ENCODE measurements at places on chromosomes 7 and 10.

DNA sequence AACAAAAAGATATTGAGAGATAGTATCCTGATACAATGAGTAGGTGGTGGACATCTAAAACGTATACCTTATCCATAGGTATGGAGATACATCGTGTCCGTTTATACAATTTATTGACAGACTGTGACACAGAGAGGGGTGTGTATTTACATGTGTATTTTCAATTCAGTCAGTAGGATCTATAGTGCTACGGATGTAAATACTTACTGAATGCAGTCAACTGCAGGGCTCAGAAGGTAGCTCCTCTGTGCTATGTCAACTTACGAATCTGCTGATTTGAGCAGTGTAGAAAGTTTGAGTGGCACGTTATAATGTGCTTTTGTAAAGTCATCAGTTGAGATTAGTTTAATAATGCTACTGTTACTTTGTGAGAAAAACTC, 626 bp downstream of the ZNF804B start:
- DNase-seq: no peak

DNA sequence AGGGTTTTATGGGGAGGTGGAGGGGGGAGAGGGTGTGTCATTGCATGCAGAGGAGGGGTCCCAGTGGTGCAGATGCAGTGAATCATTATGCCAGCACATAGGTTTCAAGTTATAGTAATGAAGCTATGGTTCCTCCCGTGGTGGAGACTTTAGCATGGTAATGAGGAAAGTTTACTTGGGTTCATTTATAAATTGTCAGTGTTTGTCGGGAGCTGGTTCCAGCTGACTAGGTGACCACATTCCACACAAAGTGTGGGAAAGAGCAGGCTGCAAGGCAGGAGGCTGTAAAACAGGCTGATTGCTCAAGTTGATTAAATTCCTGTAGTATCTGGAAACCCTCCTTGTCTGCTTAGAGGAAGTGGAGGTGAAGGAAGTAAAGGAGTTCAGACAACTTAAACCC, 78.9 kb downstream of the SRI start:
- DNase-seq: no peak

DNA sequence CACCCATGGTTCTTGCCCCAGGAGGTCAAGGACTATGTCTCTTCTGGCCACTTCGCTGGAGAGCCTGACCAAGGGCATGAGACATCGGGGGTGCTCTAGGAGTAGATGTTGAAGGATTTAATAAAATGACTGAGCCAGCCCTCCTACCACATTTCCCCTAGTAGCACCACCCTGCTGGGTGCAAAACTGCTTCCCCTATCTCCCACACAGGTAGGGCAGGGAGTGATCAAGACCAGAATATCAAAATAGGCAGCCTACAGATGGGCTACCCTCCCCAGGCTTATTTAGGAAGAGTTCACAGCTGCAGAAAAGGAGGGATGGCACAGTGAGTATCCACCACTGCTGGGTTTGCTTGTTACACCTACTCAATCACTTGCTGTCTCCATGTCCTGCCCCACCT, 103.9 kb downstream of the FGFR2 start:
- DNase-seq: no peak

GRCh38 chr10:100882671-100883311, 30.0 kb upstream of the SLF2 start:
- no peak for DNase-seq

GRCh38 chr10:128781637-128782036, 655.4 kb upstream of the MKI67 start:
- no peak for DNase-seq

- DNase-seq: peak; percentile 22
These were observed 785 bp downstream of the WDR86 start for GRCh38 chr7:151408839-151409666.

DNA sequence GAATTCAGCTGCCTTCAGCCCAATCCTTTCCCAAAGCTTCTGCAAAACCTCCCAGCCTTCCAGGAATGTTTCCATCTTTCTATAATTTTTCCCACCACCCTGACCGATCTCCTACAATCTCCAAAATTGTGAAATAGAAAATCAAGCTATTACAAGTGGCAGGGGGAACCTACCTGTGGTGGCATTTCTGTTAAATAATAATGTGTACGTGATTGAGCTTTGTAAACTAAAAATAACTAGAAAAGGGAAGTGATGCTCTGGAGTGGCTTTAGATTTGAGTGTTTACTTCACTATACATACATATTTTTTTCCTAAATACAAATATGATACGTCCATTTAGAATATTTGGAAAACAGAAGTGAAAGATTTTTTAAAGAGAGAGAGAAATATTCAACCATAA, 593.6 kb downstream of the GRM8 start:
- DNase-seq: no peak

GRCh38 chr7:67448271-67448670, 451.6 kb downstream of the TYW1 start:
- no peak for DNase-seq

- no peak for DNase-seq
These were observed 130.9 kb upstream of the ADAM12 start for GRCh38 chr10:126519185-126519584.

GRCh38 chr7:25665374-25665773, 437.1 kb upstream of the NPVF start:
- no peak for DNase-seq

GRCh38 chr7:88835147-88835728, 39.7 kb upstream of the TEX47 start:
- no peak for DNase-seq

DNA sequence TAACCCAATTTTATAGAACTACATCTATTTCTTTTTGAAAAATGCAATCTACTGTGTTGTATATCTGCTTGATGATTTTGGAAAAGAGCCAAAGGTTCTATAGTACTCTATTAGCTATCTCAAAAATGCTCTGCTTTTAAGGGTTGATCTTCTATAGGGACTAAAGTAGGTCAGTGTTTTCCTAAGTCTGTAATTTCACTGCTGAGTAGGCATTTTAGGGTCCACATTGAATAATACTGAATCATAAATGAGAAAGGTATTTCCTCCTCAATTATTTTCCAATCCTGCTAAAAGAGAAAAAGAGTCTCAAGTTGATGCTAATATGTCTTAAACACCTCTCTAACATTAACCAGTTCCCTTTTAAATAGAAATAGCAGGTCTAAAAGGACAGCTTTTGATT, 244.2 kb downstream of the LHFPL3 start:
- no peak for DNase-seq

- DNase-seq: no peak
These were observed 4.5 kb downstream of the TRIL start for GRCh38 chr7:28953633-28954032.

DNA sequence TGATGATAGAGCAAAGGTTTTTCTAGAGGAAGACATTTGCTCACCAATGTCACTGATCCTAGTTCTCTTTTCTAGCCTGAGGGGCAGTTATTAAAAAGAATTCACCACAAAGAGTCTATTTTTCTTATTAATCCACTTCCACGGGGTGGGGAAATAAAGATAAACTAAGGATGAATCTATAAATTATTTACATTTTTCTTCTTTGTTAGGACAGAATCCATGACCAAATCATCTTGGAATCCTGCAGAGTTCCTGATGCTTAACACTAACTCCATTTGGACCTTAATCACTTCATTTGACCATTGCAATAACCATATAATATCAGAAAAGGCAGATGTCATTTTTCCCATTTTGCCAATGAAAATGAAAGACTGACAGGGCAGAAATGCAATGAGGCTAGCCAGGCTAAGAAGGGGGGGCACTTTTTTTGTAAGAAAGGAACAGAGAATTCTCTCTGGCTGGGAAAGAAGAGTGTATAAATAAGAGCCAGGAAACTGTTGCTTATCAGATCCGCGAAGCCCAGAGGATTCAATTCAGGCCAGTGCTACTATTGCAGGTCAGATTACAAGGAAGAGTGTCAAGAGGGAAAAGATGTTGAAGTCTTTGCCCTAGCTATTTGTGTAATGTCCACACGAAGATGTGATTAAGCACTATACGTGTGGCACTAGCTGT, 433.2 kb downstream of the TNS3 start:
- DNase-seq: no peak

DNA sequence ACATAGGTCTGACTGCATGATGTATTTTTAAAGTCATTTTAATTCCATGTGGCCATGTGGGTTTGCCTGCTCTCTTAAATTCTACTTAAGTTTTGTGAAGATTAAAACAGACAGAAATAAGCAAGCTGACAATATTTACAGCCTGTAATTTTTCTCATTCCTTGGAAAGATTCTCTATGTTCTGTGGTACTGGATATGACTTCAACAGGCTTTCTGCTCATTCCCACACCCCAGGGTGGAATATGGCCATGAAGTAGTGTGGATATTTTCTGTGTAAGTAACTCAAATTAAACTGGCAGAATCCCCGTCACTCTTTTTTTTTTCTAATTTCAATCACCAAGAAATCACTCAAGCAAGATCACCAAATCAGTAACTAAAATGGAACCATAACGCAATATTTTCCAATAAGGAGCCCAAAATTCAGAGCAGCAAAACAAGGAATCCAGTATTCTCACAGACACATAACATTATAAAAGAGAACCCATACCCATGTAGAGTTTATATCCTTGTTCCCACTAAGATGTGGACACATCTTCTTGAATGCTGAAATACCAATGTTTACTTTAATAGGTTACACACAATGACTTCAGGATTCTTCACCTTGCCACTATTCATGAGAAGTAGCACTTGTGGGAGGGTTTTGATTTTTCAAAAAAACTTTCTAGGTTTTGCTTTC, 5.7 kb downstream of the HOXA5 start:
- no peak for DNase-seq

All from GM12892 (cell line).